ENCODE measurements at places on chromosomes 1 and 21.
A peak's percentile ranks its signal among the peaks of the same experiment; 100 is the strongest.

- DNase-seq = no peak
Observed at GRCh38 chr1:236207569-236207968, 65.2 kb downstream of the GPR137B start.

DNA sequence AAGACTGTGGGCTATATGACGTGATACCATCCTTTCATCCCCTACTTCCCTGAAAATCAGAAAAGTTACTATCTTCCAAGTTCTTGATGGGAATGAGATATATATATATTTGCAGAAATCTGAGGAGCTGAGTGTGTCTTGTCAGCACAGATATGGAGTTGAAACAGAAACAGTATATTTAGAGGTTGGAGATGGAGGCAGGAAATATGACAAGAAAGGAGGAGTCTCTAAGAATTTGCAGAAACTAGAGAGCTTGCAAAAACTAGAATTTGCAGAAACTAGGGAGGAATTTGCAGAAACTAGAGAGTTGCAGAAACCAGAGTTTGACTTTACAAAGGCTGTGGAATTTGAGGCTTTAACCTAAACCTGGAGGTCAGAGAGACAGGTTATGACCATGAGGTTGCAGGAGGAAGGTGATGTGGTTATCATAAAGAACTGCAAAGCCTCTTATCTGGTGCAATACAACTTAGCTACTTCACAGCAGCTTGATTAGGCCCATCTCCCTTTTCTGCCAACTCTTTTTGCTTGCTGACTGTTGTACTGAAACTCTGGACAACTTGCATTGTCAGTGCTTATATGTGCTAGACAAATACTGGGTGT lies 22.3 kb downstream of the XCL2 start:
- no peak for DNase-seq

DNA sequence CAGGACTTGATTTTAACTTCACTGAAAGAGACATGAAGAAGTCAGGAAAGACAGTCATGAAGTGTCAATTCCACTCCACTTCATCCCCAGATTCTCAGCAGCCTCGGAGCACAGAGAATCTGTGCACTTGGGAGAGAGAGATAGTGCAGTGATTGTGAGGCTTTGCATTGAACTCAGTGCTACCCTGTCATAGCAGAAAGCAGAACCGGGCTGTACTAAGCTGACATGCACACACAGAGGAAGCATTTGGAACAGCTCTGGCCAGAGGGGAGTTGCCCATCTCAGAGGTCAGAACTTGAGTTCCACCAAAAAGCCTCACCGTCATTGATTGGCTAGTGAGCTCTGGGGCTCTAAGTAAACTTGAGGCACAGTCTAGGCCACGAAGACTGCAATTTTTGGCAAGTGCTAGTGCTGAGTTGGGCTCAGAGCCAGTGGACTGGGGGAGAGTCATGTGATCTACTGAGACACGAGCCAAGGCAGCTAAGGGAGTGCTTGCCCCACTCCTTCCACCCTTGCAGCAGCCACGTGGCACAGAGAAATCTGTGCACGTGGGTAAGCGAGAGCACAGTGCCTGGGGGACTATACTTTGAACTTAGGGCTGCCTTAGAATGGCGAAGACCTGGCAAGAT lies 810.2 kb upstream of the ADAMTS5 start:
- no peak for DNase-seq

- DNase-seq = no peak
Observed at GRCh38 chr1:85334962-85335361, 58.5 kb upstream of the BCL10 start.

DNA sequence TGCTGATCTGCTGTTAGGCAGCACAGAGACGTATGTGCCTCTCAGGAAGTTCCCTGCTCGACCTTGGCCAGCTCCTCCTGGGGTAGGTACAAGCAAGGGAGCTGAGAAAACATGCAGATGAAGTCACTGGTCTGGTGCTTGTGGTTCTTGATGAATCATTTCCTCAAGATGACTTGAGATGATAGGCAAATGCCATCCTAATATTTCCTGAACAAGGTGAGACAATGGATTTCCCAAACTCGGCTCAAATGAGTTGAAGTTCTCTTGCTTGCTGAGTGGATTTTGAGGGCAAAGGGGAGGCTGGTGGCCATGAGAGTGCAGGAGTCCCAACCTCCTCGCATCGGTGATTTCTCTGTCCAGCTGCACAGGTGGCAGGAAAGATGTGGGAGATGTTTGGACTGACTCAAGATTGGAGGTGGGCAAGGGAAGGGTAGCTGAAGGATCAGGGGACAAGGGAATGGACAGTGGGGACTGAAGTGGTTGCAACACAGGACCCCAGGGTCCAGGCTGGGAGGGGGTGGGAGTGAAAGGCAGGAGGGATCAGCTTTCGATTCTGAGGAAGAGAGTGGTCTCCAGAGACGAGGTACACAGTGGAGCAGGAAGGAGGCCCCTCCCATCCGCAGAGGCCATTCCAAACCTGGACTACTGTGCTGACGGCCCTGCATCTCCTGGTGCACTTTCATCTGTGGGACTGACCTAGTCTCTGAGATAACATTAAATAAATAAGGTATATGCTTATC lies 63.9 kb downstream of the CAPN2 start:
- DNase-seq = no peak

DNA sequence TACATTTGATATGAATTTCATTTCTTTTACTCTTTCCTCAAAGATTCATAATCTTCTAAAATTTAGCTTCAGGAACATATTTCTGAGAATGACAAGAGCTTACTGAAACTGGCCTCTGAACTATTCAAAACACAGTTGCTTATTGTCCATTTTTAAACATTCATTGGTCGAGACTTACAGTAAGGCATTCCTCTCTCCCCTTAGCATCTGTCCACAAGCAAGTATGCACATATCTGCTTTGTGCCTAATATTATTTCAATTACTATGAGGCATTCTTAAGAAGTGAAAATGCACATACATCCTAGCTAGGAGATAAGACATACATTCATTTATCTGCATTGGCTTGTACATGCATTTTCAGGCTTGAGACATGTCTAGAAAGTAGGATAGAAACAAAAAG lies 488.7 kb downstream of the PTBP2 start:
- DNase-seq = no peak

GRCh38 chr1:145858238-145858900 lies 512 bp downstream of the PIAS3 start:
- no peak for DNase-seq

DNA sequence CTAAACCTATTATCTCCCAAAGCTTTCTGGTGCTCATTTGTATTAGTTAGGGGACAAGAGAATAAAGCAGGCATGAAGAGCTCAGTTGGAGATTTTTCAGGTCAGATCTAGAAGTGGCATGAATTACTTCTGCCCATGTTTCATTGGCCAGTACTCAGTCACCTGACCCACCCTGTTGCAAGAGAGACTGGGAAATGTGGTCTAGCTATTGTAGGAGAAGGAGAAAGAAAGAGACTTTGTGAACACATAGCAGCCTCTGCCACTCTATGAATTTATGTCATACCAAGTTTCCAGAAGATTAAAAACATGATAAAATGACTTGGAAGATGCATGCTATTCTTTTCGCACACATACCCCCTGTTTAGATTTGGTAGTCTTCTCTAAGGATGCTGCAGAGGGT lies 302.3 kb upstream of the RUNX1 start:
- DNase-seq = no peak

DNA sequence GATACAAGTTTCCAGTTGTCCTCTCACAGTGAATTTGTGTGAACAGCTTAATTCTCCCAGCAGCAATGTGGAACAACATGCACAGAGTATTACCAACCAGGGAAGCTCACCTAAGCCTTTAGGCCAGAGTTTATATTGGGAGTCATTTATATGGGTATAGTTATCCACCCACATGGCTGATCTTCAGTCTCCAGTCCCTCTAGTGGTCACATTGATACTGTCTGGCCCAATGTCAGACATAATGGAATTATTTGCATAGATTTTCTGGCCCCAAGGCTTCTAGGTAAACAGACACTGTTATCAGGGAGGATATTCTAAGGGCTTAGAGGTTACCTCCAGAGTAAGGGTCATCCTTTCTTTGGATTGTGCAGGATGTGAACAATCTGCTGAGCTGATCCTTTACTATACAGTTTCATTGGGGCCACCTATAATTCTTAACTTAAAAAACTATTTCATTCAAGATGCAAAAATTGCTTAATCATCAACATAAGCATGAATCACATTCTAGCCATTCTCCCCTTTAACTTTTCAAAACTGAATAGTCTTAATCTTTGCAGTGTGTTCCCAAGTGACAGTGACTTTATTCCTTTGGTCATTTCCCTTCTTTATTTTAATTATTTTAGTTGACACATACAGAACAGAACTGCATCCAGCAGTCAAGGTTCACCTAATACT lies 210.9 kb downstream of the LTN1 start:
- no peak for DNase-seq

GRCh38 chr21:46098303-46099141 lies 610 bp downstream of the COL6A2 start:
- no peak for DNase-seq

DNA sequence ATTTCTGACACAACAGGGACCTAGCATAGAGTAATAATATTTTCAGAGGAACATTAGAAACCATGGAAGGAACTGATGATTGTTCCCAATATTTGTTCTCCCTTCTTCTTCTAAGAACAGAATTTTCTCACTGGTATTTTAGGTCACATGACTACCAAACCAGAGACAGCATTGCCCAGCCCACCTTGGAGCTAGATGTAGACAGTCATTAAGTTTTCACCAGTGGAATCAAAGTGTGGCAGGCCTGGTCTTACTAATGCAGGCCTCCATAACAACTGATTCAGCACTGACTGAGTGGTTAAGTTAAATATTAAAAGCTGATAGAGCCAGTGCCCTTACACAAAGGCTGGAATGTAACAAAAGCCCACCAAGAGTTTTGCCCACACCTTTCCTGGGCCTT lies 244.4 kb downstream of the ZNF648 start:
- DNase-seq = no peak

- peak; percentile 70 for DNase-seq
Observed at GRCh38 chr1:43453442-43454269, at the start of gene HYI. HYI (minus strand) TSS chr1:43453931; CDS start chr1:43453793, 138 bp downstream.

GRCh38 chr1:54374766-54375165 lies 31.4 kb downstream of the SSBP3 start:
- DNase-seq = no peak

DNA sequence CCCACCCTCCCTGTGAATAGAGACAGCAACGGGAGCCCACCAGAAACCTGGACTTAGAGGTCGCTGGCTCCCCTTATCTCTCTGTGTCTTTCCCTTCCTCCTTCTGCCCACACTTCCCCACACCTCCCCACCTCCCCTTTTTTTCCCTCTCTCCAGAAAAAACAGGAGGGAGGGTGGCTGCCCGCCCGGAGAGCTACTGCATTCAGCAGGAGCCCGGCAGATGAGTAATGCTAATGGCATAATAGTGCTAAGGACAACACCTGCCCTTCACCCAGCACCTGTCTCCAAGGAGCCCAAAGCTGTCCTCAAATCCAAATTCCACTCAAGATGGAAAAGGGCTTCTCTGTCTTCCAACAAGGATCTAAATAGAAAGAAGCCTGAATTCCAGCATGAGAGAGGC lies 11.4 kb upstream of the PRELP start:
- DNase-seq = no peak

GRCh38 chr1:19462781-19463503 lies 22.4 kb downstream of the CAPZB start:
- no peak for DNase-seq

GRCh38 chr21:37367703-37368540 lies 1.3 kb downstream of the DYRK1A start:
- peak; percentile 7 for DNase-seq

- DNase-seq = no peak
Observed at GRCh38 chr1:30375156-30375555, 348.2 kb downstream of the MATN1 start.

DNA sequence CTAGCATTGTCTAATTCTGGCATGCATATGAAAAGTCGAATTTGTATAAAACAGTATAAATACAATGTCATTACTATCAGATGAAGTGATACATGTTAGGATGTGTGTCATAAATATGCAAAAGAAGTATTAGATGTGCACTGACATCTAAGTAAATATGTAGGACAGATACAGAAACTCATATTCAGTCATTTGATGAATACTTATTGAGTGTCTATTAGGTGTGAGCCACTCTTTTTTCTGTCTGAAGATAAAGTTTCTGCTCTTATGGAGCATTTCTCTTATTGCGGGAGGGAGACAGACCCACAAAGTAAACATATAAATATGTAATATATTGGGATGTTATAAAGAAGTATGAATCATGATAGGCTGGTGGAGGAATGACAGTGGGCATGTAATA lies 426.6 kb upstream of the B3GALT2 start:
- DNase-seq = no peak

DNA sequence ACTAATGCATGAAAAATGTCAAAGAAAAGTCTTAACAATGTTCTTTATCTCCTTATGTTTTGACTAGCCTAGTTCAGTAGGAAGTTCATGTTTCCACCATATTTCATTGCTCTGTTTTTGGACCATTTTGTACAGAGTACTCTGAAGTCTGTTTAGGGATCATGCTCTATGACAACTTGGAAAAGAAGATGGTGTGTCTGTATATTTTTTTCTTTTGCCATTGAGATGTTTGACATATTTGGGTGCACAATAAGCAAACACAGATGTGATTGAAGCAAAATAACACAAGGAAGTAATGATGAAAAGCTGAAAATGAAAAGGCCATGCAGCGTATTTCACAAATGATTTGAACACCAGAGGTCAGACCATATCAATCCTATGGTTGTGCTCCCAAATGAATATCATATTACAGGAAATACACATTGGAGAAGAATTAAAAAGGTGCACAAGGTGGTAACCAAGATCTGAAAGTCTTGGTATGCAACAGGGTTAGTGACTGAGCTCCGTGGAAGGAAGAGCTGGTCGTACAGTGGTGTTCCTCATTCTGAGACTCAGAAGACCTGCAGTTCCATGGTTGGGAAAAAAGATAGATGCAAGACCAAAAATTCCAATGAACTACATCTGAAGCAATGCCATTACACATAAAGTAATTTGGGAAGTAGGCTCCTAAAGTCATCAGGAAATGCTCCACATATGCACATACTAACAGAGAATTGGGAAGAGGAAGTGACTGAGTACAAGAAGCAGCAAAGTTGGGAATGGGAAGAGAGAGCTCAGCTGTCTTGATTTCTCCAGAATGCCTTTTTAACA lies 463.5 kb downstream of the LMO4 start:
- no peak for DNase-seq

DNA sequence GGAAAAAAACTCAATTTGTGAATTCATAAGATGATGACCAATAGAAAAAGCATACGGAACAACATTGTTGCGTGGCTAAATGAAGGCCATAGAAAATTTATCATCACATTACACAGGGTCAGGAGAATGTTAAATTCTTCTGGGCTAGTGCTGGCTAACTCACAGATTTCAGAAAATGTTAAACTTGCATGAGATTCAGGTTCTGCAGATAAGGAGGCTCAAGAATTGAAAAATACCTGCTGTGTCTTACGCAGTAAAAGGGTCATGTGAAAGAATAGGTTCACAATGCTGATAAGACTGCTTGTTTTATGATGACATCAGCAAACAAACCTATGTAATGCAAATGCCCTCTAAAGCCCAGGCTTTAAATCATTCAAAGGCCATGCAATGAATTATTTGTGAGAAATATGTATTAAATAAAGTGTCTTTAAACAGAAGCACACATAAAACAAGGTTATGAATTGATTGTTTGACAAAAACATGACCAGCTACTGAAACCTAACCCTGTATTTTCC lies 378.8 kb downstream of the USP25 start:
- DNase-seq = no peak
